ENCODE measurements at places on chromosomes 7 and 10. TPM values are rescaled to one million over a fixed set of nuclear protein-coding genes. Genes with fewer than 3 reads are reported as not detected.

PRXL2A gene
- 25.5 TPM for total RNA-seq

GPR37 gene
- 15.2 TPM for total RNA-seq

KEL gene
- 0.83 TPM for total RNA-seq

PHYHIPL gene
- total RNA-seq = 0.34 TPM

C10orf143 gene
- total RNA-seq = 5.0 TPM

PLA2G12B gene
- total RNA-seq = not detected

GRCh38 chr7:3648276-3648675, 347.2 kb downstream of the SDK1 start:
- H3K27ac ChIP-seq = no peak overlapping the region
- H3K4me3 ChIP-seq = no peak overlapping the region
- DNase-seq = no peak
- no peaks in the 10 kb centered on the region for H3K36me3 ChIP-seq
- H3K4me1 ChIP-seq = no peaks in the 10 kb centered on the region
- H3K27me3 ChIP-seq = no peaks in the 10 kb centered on the region

DNA sequence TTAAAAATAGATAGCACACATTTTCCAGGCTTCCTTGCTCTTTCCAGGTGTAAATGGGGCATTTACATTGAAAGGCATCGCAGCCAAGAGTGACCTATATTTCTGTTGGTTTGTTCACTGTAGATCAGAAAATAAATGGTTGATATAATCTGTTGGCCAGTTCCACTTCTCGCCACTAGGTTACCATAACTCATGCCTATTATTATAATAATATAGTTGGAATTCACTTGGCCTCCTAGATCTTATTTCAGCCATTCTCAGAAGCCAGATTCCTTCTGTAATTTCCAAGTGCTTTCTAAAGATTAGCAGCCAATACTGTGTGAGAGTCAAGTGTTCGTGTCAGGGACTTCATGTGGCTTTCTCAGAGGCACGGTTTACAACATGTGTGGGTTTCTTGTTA, 179.5 kb downstream of the DNAH11 start:
- H3K36me3 ChIP-seq = no peaks in the 10 kb centered on the region
- no peak overlapping the region for H3K27ac ChIP-seq
- no peak overlapping the region for H3K4me3 ChIP-seq
- H3K4me1 ChIP-seq = no peaks in the 10 kb centered on the region
- DNase-seq = no peak
- H3K27me3 ChIP-seq = no peaks in the 10 kb centered on the region

- no peak overlapping the region for H3K4me3 ChIP-seq
- H3K27ac ChIP-seq = no peak overlapping the region
- no peak for DNase-seq
- no peaks in the 10 kb centered on the region for H3K27me3 ChIP-seq
Observed at GRCh38 chr7:41097501-41097900, 605.4 kb downstream of the INHBA start.

- H3K4me1 ChIP-seq = no peaks in the 10 kb centered on the region
- no peak overlapping the region for H3K27ac ChIP-seq
- no peaks in the 10 kb centered on the region for H3K27me3 ChIP-seq
- no peak overlapping the region for H3K4me3 ChIP-seq
- no peaks in the 10 kb centered on the region for H3K36me3 ChIP-seq
Observed at GRCh38 chr7:155017834-155018233, 14.9 kb upstream of the PAXIP1 start.

GRCh38 chr7:135716677-135717238, 11.2 kb downstream of the SLC13A4 start:
- H3K4me1 ChIP-seq = no peaks in the 10 kb centered on the region
- H3K27me3 ChIP-seq = no peaks in the 10 kb centered on the region
- H3K36me3 ChIP-seq = no peaks in the 10 kb centered on the region
- DNase-seq = no peak

DNA sequence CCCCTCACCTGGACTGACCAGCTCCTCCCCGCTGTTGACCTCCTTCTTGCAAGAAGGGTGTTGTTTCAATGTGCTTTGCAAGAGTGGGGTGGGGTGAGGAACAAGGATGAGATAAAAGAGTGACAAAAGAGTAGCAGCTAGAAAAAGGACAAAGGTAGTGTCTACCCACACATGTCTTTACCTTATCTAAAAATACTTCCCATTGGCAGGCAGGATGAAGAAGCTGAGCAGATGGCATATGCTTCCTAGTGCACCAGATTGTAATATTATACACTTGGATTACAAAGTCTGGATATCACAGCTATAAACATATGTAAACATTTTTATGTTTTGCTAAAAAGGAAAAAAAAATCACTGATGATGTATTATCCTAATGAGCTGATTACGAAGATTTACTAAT, 34.5 kb downstream of the CHN2 start:
- no peak for DNase-seq
- no peak overlapping the region for H3K4me3 ChIP-seq
- H3K27me3 ChIP-seq = no peaks in the 10 kb centered on the region

- H3K4me1 ChIP-seq = peaks cover 2% of the 10 kb centered on the region
- no peak overlapping the region for H3K27ac ChIP-seq
- DNase-seq = no peak
Observed at GRCh38 chr7:34165927-34166550, 260.7 kb downstream of the BMPER start.

DNA sequence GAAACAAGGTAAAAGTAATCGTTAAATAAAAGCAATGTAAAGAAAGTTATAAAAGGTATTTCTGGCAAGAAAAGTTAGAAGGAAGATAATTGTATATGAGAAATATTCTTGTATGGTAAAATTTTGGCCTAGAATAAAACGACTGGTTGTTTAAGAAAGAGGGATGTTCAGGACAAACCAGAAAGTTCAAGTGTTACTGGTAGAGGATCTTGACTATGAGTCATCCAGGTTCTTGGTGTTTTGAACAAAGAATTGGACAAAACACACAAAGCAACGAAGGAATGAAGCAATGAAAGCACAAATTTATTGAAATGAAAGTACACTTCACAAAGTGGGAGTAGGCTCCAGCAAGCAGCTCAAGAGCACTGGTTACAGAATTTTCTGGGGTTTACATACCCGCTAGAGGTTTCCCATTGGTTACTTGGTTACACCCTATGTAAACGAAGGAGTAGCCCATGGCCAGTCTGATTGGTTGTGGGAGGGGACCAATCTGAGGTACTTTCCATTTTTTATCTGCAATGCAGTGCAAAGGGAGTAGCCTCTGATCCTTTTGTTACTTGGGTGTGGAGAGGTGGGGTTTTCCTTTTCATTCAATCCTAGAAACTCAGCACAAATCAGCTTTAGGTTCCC, 22.4 kb upstream of the GARS1 start:
- no peak overlapping the region for H3K27ac ChIP-seq
- no peaks in the 10 kb centered on the region for H3K27me3 ChIP-seq
- H3K4me1 ChIP-seq = no peaks in the 10 kb centered on the region
- DNase-seq = no peak
- peaks cover 29% of the 10 kb centered on the region for H3K36me3 ChIP-seq

- H3K4me1 ChIP-seq = no peaks in the 10 kb centered on the region
- H3K27ac ChIP-seq = no peak overlapping the region
- no peaks in the 10 kb centered on the region for H3K36me3 ChIP-seq
- H3K4me3 ChIP-seq = no peak overlapping the region
- peaks cover 24% of the 10 kb centered on the region for H3K27me3 ChIP-seq
Observed at GRCh38 chr10:11787374-11787773, 35.8 kb upstream of the PROSER2 start.

DNA sequence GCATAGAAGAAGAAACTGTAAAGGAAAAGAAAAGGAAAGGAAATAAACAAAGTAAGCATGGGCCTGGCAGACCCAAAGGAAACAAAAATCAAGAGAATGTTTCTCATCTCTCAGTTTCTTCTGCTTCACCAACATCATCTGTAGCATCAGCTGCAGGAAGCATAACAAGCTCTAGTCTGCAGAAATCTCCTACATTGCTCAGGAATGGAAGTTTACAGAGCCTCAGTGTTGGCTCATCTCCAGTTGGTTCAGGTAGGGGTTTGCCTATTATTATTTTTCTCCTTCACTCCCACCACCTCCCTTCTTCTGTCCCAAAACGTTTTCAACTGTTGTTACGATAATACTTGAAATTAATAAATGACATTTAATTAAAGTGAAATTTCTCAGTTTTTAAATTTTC, 139.6 kb downstream of the MLLT10 start:
- H3K4me3 ChIP-seq = no peak overlapping the region
- H3K4me1 ChIP-seq = no peaks in the 10 kb centered on the region
- no peak overlapping the region for H3K27ac ChIP-seq

DNA sequence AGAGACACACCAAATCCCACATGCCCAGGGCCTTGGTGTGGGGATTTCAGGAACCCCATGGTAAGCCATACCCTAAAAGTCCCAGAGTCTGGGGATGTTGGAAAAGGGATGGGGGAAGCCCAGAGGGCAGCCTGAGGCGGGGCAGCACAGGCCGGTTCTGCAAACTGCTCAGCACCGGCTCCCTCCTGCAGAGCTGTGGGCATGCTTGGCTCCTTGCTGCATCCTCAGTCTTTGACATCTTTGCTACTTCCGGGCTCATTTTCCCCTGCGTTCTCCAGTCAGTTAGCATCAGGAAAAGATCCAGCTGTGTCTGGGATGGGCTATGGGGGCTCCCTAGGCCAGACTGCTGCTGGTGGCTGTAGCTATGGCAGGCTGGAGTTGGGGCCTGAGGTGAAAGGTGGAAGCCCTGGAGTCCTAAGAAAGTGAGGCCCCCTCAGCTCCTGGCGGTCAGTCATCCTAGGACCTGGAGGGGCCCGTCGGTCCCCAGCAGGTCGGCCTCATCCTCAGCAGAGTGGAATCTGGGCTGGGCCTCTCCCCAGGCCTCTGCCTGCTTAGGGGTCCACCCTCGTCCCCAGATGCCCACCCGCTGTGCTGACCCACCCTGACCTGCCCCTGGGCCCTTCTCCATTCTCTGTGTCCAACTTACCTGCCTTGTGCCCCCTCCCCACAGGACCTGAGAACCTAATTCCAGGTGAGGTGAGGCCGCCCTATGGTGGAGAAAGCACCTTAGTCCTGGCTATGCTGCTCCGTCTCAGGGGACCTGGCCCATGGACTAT, 9.3 kb downstream of the TBATA start:
- H3K36me3 ChIP-seq = no peaks in the 10 kb centered on the region
- H3K4me1 ChIP-seq = no peaks in the 10 kb centered on the region
- no peak overlapping the region for H3K27ac ChIP-seq
- DNase-seq = no peak
